ENCODE measurements at places on chromosomes 1 and 21. TPM values are rescaled to one million over a fixed set of nuclear protein-coding genes. Genes with fewer than 3 reads are reported as not detected.

- no peak for DNase-seq
Measured at GRCh38 chr1:47252369-47252768, 20.3 kb upstream of the TAL1 start.

GRCh38 chr1:1013922-1014648 is 788 bp downstream of the ISG15 start:
- no peak for DNase-seq

- no peak for DNase-seq
Measured at GRCh38 chr1:168958562-168959289, 147.8 kb upstream of the ATP1B1 start.

GRCh38 chr21:33189824-33190223 is 39.9 kb upstream of the IFNAR2 start:
- DNase-seq = no peak

GRCh38 chr1:179828554-179829110 is 49.0 kb downstream of the TOR1AIP2 start:
- DNase-seq = no peak

- DNase-seq = no peak
Measured at GRCh38 chr21:21034036-21034435, 35.8 kb downstream of the NCAM2 start.

Gene OPRD1
- 0.67 TPM for polyA plus RNA-seq

Gene CLIC6
- polyA plus RNA-seq = not detected

Gene OR2T35
- not detected for polyA plus RNA-seq

Gene GBP2
- 0.63 TPM for polyA plus RNA-seq

Gene TFF2
- polyA plus RNA-seq = not detected
